Stimulated activated CD4-positive, alpha-beta T cell treated with anti-CD3 and anti-CD28 coated beads, Interleukin-1b, Interleukin-23, amount 100 ng/mL, for 1 hour (primary cell): ENCODE measurements at places on chromosomes 6 and 20.

DNA sequence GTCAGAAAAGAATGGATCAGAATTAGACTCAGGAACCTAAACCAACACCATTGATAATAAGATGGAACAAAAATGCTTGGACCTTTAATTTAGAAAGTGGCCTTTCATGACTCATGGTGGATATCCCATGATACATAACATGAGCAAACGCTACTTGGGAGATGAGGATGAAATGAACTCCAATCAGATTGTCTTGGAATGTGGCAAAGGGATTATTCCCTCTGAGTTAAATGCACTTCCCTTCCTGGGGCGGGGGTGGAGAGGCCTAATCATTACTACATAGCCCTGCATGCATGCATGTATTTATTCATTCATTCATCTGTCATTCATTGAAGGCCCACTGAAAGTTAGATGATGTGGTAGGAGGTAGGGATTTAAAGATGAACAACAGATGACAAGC lies 174.0 kb downstream of the AIG1 start:
- DNase-seq, result no peak

DNA sequence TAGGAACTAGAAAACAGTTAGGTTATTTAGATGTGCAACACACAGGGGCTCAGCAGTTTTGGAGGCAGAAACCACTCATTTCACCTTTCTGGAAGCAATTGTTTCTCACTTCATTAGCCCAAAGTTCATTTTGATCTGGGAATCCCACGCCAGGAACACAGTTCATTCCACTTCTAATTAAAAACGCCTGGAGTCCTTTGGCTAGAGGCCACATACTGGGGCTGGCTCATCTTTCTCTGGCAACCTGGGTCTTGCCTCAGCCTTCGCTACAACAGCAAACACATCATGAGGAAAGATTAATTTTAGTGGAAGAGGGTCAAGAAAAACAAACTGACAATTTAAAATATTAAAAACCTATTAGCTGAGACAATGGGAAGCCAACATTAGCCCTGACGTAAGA lies 69.7 kb downstream of the RFPL4B start:
- DNase-seq, result no peak

DNA sequence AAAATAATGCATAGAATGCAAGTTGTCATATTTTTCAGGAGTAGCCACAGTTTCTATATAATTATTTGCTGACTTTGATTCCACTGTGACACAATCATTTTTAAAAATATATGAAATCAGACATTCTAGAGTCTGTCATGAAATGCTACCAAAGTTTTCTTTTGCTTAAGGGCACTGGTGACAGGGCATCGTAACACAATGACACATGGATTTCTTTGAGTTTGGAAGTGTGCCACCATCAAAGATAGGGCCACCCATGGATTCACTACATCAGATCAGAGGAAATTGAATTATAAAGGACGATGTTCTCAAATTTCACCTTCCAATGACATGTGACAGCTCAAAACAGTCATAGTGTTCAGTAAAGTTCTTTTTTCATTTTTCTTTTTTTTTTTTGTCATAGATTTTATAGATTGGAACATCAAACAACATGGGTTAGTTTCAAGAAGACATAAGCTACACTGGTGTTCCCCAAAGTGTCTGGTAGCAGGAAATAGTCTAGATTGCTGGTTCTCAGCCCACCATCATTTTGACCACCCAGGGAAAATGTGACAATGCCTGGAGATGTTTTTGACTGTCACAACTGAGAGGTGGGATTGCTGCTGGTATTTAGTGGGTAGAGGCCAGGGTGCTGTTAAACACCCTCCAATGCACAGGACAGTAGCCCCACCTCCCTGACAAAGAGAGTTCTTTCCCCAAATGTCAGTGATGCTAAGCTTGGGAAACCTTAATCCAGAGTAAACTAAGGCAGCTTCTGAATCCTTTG lies 123.8 kb upstream of the DOK5 start:
- no peak for DNase-seq

DNA sequence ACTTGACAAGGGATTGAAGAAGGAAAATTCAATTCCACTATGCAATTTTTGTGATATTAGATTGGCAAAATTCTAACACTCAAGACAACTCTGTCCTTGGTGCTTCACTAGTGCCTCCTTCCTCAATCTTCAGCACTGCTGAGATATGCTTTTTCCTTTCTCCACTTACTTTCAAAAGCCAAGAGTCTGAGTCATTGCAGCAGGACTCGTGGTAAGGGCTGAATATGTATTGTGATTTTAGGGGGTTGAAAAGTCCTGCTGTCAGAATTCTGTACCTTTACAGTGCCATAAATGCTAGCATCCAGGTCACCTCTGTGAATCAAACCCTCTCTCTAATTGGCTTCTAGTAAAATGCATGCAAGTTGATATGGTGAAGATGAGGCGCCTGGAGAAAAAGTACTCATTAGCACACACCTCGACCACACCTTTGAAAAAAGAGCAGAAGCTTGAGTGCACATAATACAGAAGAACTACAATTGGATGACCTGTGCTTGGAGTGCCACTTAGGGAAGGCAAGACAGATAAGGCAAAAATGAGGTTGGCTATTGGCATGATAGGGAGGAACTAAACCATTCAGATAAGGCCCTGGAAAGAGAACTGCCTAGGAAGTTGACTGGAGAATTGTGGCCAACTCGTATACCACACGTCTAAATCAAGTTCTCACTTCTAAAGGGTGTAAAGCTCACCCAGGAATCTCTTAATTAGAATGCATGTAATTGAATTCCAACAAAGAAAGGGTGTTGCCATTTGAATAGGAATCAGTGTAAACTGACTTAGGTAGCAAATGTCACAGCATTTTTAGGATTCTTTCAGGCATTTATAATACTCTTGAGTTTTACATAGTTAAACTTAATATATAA lies 43.6 kb upstream of the FAM83B start:
- no peak for DNase-seq
